ENCODE measurements at places on chromosomes 7 and 10.

- DNase-seq, result no peak
Observed at GRCh38 chr10:77692782-77693181, 55.2 kb upstream of the KCNMA1 start.

GRCh38 chr7:140695381-140695780 is 1.1 kb upstream of the NDUFB2 start:
- no peak for DNase-seq

DNA sequence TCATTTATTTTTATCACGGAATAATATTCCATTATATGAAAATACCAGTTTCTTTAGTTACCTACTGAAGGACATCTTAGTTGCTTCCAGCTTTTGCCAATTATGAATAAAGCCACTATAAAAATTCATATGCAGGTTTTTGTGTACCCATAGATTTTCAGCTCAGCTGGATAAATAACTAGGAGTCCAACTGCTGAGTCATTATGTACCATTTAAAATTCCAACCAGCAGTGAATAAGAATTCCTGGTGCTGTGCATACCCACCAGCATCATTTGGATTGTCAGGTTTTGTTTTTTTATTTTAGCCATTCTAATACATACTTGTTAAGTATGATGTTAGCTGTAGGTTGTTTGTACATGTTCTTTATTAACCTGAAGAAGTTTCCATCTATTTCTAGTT is 14.5 kb downstream of the FAM24B start:
- no peak for DNase-seq

DNA sequence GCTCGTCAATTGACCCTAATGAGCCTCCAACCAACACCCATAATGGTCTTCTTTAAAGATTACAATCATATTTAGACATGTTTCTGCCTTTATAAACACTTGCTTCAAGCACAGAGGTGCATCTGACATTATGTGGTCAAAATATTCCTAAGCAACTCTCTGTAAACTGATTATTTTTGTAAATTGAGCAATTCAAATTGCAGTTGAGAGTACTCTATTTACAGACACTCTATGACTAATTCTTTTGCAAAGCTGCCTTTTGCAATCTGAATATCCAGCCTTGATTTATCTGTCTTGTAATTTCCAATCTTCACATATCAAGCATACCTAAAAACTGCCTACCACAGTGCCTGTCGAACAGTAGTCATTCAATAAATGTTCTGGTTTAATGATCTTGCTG is 112.0 kb downstream of the PDE1C start:
- no peak for DNase-seq

DNA sequence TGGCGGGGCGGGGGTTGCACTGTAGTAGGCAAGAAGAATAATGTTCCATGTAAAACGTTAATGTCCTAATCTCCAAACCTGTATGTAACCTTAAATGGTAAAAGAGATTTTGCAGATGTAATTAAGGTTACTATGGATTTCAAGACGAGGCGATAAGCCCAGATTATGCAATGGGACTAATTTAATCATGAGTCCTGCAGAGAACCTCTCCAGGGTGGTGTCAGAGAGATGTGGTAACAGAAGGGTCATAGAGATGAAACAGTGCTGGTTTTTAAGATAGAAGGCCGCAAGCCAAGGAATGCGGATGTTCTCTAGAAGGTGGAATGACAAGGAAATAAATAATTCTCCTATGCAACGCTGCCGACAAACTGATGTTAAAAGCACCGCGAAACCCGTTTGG is 57.1 kb downstream of the UBE3C start:
- DNase-seq, result no peak

DNA sequence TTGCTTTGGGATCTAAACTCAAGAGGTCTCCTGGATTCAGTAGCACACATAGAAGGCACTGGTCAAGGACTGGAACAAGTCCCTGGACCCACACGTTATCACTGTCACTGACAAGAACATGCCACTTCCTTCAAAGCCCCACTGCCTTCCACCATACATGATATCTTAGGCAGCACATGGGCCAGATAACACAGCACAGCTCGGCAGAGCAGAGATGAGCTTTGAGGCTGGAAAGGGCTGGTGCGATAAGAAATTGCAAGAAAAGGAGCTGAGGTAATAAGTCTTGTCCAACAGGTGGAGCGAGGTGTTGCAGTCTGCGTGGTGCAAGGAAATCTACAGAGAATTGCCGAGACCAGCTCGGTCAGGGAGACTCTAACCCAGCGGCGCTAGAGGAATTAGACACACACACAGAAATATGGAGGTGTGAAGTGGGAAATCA is 139.8 kb upstream of the CDK13 start:
- DNase-seq, result no peak

All from tongue (tissue), 3 donors.